ENCODE measurements at places on chromosomes 7 and 10.

- no peak for DNase-seq
Measured at GRCh38 chr10:113232928-113233511, 283.0 kb downstream of the TCF7L2 start.

GRCh38 chr7:461453-462172, 58.0 kb downstream of the PDGFA start:
- no peak for DNase-seq

GRCh38 chr7:11625669-11626068, 206.3 kb downstream of the THSD7A start:
- no peak for DNase-seq

- DNase-seq: peak; percentile 18
Measured at GRCh38 chr7:32905175-32905662, 13.7 kb upstream of the KBTBD2 start.

DNA sequence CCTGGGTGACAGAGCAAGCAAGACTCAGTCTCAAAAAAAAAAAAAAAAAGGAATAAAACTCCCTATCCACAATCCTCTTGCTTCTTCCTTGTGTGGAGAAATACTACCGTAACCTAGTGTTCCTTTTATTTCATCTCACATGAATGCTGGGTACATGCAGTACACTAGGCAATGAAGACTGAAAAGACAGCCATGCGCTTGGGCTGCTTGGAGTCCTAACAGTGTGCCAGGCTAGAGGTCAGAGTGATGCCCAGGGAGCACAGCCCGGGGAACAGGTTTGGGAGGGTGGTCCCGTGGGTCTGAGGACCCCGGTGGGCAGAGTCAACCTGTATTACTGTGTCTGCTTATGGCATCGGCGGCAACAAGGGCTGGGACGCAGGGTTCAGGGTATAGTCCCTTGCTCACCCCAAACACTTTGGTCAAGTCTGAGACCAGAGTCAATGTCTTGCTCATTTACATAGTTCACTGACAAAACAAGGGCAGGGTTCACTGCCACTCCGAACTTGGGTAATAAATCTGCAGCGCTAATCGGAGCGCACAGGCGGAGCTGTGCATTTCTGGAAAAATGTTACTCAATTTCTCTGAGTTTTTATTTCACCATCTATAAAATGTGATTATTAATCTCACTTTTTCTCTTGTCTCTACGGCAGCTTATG, 118.0 kb downstream of the CLEC2L start:
- DNase-seq: no peak

GRCh38 chr10:8369666-8370065, 315.2 kb downstream of the GATA3 start:
- DNase-seq: peak; percentile 31

- DNase-seq: no peak
Measured at GRCh38 chr10:13440185-13441061, 88.4 kb downstream of the BEND7 start.

DNA sequence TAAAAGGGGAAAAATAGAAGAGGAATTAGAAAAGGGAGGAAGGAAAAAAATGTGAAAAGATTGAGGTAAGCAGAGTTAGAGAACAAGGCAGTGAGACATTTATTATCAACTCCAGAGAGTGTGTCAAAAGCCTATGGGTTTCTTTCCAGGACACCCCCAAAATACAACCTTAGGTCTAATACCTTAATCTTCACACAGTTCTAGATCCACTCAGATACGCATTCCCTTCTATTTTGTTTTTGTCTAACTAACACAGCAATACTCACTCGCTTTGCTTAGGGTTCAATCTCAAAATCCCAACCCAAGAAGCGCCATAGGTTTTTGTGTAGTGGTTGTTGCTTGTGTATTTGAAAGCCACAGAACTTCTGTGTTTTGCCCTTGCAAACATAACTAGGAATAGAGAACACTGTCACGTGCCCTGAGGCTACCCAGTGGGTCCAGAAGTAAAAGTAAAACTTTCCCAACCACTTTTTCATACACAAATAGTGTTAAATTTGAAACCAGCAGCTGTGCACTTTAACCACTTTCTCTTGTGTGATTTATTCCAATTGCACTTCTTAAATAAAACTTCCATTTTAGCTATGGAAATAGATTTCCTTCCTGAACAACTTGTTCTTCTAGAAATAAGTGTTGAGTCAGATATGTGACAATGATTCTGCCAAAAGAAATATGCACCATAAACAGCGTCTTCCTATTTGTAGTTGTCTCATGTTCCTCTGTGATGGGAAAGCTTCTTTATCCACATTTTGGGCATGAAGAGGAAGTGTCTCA, 414.7 kb upstream of the GHITM start:
- DNase-seq: no peak

DNA sequence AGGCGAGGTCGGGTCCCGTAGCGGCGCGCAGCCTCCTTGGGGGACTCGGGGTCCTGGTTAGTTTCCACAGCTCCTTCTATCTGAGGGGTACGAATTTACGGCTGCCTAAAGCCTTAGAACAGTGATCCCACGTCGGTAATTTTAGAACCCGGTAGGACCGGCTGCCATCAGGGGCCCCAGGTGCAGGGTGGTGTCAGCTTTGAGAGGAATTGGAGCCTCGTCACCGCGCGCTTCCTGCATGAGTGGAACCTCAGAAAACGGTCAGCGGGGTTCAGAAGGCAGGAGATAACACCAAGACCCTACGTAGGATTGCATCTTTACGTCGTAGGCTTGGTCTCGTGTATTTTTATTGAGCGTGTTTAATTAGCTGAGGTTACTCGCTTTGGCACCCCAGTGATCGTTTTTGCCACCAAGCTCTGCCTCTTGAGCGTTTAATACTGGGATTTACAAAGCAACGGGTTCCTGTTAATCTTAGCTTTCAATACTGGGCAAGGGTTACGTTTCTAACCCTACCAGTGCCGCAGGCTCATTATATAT, 443 bp downstream of the RNF32 start:
- no peak for DNase-seq

DNA sequence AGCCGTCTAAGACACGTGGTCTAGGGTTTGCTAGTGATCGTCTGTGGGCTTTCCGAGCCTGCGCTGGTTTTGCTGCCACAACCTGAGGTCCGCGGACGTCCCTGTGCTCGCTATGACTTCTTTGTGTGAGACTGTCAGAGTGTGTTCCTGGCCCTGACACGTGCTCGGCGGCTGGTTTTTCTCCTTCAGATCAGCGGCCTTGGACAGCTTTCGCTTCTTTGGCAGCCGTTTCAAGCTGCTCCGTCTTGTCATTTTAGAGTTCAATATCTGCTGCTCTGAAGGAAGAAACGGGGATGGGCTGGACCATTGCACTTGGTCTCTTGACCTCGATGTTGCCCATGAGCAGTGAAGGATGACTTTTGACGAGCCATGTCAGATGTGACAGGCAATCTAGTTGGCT, 147.3 kb downstream of the MGMT start:
- no peak for DNase-seq

DNA sequence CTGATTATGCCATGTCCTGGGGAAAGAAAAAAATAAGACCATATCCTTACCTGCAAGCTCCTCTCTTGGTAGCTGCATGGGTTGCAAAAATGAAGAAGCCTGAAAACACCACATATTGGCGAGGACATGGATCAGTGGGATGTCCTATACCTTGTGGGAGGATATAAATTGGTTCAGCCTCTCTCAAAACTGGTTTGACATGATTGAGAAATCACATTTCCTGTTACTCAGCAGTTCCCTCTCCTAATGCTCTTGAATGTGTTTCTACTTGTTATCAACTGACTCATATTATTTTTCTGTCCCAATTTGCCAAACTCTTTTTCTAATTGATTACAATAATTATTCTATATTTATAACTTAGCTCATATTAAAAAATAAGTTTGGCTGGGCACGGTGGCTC, 380.2 kb downstream of the EXOC4 start:
- peak; percentile 51 for DNase-seq

DNA sequence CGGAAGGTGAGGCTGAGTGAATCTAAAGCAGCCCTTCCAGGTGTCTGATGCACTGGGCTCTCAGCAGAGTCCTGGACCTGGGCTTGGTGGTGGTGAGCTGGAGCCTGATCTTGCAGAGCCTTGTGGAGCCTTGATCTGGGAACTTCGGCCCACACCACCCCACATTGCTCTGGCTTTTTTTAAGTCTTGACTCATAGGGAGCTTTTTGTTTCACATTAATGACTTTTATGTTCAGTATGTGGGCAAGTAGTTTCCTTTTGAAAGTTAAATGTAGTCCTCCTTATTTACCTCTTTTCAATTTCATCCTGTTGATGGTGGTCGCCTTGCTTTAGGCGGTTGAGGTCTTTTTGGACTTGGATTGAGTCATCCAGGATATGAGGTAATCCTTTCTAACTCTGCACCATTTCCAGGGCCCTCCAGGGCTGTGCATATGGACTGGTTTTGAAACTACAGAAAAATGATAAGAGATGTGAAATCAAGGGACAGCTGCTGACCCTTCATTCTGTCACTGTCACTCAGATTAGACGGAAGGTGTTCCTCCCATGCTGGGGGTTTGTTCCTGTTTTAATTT, 2.9 kb upstream of the NRAP start:
- peak; percentile 40 for DNase-seq

DNA sequence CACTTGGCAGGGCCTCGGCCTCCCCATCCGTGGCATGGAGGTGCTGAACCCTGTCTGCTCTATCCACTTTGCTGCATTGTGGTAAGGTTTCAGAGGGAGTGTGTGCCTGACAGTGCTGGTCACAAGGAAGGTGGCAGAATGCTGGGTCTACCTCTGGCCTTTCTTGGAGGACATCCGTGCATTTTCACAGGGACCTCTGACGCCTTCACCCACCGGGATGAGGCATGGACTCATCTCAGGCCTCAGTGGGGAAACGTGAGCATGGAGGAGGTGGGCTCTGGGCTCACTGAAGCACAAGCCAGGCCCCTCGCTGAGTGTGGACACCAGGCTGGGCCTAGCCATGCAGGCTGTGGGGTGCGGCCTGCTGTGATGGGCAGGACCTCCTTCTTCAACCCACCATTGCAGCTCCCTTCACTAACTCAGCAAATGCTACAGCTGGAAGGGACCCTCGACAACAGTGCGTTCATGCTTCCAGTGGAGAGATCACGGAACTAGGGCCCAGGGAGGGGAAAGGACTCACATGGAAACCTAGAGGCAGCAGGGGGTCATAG, 8.6 kb downstream of the TBATA start:
- no peak for DNase-seq

GRCh38 chr10:15857107-15857575, 3.2 kb downstream of the MINDY3 start:
- no peak for DNase-seq

Measured in NCI-H226 (cell line).